Activated CD4-positive, alpha-beta T cell treated with anti-CD3 and anti-CD28 coated beads, Interleukin-2, amount 50 U/mL, for 48 hours (primary cell): ENCODE measurements at places on chromosomes 2 and 18.

DNA sequence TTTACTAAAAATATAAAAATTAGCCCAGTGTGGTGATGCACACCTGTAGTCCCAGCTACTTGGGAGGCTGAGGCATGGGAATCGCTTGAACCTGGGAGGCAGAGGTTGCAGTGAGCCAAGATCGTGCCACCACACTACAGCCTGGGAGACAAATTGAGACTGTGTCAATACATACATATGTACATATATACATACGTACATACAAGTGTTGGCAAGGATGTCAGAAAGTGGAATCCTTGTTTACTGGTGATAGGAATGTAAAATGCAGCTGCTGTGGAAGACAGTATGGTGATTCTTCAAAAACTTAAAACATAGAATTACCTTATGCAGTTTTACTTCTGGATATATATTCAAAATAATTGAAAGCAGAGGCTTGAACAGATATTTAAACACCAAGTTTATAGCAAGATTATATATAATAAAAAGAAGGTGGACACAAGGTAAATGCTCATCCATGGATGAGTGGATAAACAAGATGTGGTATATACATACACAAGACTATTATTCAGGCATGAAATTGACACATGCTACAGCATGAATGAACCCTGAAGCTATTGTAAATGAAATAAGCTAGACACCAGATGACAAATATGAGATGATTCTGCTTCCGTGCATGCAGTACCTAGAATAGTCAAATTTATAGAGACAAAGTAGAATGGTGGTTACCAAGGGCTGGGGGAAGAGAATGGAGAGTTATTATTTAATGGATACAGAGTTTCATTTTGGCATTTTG, 43.2 kb downstream of the CCDC138 start:
- DNase-seq = no peak

DNA sequence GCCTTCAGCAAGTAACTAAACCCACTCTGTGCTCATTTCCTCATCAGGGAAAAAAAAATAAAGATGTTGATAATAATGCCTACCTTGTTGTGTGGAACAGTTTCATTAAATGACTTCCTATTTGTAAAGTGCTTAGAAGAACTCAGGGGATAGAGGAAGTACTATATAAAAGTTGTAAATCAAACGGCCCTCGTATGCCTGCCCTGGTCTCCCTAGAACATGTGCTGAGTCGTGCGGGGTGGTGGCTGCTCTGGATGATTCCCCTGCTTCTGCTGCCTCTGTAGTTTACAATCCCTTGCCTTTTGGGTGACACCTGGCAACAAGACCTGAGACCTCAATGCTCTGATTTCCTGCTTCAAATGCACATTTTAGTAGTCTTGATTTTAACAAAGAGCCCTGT, 170.0 kb downstream of the CERS6 start:
- no peak for DNase-seq

DNA sequence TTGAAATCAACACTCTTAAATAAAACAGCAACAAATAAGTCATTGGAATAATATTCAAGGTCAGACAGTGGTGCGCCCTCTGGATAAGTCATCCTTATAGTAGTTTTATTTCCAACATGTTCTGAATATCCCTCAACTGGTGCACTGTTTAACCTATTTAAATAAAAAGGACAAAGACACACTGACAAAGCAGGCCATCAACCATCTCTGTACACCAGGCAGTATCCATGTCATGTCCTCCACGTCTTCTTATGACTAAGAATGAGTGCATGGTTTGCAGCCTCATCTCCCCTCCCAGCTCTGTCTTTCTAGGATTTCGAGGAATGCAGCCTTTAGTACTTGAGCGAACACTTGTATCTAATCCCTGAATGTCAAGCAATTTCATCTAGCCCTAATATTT, 42.4 kb downstream of the ST3GAL5 start:
- DNase-seq = no peak

DNA sequence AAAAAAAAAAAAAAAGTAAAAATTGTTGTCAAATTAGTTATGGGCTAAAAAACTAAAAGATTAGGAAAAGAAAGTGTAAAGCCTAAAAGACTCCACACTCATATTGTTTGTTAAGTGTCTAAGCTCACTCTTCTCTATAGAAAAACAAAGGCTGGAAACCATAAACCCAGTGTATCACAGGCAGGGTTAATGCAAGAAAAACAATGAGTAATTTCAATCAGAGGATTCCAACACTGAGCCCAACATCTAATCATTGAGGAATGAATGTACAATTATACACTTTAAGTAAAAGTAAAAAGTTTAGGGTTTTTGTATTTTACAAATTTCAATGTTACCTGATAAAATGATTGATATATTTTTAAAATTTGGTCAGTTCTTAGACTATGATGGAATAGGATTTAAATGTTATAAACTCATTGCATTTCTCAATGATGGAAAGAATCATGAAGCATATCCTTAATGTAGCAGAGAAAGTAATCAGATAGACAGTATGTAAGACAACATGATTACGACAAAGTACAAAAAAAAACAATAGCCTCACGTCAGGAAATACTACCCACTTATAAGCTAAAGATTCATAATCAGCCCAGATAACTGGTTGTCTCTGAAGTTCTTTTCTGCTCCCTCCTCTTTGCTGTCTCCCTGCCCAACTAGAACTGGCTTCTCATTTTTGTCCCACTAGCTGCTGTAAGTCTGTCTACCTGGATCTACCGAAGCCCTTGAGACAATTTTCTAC, 44.5 kb upstream of the SP3 start:
- no peak for DNase-seq

- DNase-seq = no peak
These were observed 261.1 kb upstream of the RASGRP3 start for GRCh38 chr2:33215299-33215698.

DNA sequence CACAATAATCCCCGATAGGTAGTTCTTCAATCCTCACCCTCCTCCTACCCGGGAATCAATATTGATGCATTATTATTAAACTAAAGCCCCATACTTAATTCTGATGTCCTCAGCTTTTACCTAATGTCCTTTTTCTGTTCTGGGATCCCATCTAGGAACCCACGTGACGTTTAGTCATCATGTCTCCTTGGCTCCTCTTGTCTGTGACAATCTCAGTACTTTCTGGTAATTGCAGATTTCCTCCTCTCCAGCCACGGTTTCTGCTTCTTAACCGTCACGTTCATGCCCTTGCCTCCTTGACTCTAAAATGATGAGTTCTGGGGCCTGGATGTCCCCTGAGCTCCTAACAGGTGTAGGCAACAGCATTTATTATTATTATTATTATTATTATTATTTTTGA, 2.9 kb upstream of the DGKD start:
- no peak for DNase-seq

DNA sequence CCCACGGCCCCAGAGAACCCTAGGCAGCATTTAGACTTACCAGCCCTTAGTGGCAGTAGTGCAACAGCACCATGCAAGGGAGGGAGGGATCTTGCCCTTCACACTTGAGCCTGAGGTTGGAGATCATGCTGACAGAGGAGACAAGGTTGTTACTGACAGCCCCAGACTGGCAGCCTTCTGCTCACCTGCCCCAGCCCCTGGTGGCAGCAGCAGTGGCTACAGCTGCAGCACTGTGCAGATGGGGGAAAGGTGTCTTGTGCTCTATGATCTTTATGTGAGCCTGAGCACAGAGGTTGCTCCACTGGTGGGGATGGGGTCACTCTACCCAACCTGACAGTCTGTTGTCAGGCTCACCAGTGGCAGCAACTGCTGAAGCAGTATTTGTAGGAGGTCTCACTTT, 501.2 kb upstream of the LRRTM4 start:
- DNase-seq = no peak

DNA sequence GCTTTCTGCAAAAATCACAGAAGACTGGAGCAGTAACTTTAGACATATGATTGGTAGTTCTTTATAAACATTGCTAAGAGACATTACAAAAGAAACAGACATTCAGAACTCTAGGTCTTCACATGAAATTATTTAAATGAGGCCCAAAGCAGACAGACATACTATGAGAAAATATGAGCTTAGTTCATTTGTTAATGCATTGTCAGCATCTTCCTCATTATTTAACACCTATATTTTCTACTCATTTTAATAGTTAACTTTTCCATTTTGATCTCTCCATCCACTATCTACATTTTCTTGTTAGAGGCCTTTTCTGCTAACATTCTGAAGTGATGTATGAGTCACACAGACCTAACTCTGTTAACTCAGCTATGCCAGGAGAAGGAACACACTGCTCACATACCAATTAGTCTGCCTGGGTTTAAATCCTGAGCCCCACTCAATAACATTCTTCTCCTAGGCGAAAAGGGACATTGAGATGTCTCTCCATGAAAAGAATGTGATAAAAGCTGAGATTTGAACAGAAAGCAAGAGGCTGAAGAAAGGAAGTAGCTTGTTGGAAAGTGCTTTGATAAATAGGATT, 400.3 kb upstream of the PKDCC start:
- no peak for DNase-seq

GRCh38 chr2:197914778-197915177, 110.4 kb downstream of the PLCL1 start:
- DNase-seq = no peak

- no peak for DNase-seq
These were observed 12.2 kb downstream of the PLEK start for GRCh38 chr2:68377137-68377780.

DNA sequence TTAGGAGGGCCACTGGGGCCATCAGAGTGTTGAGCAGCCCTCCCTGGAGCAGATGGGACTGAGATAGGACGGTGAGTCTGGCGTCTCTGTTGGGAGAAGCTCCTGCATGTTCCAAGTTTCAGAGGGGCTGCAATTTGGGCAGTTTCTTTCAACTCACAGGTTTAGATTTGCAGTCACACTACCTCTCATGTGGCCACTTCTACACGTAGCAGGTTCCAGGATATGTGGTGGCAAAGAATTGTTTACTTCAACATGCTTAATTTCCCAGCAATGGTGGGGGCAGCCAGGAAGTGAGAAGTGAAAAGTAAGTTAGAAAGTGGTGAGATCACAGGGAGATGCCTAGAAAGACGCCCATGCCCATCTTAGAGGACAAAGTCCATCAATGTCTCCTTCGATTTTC, 9.3 kb downstream of the NCK2 start:
- no peak for DNase-seq

- no peak for DNase-seq
These were observed 161.7 kb upstream of the MYCN start for GRCh38 chr2:15778529-15779219.

DNA sequence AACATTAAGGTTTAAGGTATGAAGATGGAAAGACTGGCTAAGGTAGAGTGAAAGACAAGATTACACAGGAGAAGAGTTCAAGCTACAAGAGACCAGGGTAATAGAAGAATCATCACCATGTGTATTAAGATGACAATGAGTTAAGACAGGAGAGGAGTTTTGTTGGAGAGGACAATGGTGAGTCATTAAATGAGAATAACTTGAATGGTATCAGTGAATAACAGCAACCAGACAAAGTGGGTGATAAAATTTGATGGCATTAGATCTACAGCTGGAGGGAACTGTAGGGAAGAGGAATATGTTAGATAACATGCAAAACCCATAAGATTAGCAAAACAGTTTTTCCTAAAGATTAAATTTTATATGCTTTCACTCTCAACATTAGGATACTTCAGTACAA, 18.8 kb upstream of the ENOSF1 start:
- no peak for DNase-seq
